Uterus (tissue), 4 donors: ENCODE measurements at places on chromosomes 11 and 22. TPM values are rescaled to one million over a fixed set of nuclear protein-coding genes. Genes with fewer than 3 reads are reported as not detected.

GRCh38 chr11:31813391-31814175 is 2.5 kb upstream of the PAX6 start:
- DNase-seq: no peak

DNA sequence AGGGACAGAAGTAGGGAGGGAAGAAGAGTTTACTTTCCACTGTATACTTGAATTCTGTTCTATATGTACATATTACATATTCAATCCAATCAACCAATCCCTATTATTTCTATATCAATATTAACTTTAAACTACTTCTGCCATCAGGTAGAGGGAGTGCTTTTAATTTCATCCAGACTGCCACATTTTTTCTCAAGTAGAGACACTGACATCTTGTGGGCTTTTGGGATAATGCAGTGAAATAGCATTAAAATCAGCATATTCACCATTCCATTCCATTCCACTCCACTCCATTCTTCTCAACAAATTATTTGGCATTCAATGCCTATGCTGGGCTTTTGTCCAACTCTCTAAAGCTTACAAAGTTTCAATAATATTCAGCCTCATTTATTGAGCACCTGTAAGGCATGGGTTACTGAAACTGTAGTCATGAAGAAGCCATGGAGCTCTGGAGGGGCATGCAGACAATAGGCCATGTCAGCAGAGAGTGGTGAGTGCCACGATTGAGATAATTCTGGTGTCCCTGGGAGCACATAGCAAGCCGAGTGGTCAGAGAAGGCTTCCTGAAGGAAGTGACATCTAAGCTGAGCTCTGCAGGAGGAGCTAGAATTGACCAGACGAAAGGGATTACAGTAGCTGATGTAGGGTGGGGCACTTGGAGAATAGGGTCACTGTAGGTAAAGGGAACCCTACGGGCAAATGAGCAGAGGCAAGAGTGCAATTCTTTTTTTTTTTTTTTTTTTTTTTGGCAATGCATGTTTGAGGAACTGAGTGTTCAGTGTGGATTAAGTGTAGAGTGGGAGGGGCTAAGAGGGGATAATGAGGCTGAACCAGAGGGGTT is 12.8 kb upstream of the CLPB start:
- no peak for DNase-seq

DNA sequence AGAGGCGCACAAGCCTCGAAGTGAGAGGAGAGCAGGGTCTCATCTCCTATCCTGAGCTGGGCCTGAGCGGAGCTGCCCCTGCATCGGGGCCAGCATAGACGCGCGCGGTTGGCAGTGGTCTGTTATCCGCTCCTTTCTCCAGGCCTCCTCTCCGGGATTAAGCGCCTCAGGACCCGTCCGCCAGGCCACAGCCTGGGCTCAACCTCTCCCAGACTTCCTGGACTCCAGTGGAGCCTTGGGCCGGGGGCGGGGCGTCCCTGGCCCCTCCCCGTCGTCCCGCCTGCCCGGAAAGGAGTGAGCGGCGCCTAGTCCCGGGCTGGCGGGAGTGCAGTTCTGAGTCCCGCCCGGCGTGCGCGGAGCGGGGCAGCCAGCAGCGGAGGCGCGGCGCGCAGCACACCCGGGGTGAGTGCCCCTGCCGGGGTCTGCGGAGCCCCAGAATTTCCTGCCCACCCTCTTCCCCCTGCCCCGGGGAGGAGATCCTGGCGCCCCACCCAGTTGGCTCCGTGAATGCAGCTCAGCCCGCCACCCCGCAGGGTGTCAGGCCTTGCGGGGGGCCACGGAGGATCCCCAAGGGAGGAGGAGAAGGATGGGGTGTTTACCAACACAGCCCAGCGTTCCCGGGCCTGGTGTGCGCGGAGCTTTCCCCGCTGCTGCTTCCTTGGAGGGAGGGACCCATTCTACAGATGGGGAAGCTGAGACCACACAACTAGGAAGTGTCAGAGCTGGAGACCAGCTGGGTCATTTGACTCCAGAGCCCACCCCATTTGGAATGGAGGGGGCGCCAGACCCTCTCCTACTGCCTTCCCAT is at the start of gene TCIRG1:
Gene TCIRG1, plus strand, starts transcription at position 308 of the 808 bp plus-strand sequence. CDS start 2,247 bp downstream, outside the sequence.
- DNase-seq: peak; percentile 87

- DNase-seq: no peak
These were observed 930.4 kb downstream of the OPCML start for GRCh38 chr11:132601875-132602274.

DNA sequence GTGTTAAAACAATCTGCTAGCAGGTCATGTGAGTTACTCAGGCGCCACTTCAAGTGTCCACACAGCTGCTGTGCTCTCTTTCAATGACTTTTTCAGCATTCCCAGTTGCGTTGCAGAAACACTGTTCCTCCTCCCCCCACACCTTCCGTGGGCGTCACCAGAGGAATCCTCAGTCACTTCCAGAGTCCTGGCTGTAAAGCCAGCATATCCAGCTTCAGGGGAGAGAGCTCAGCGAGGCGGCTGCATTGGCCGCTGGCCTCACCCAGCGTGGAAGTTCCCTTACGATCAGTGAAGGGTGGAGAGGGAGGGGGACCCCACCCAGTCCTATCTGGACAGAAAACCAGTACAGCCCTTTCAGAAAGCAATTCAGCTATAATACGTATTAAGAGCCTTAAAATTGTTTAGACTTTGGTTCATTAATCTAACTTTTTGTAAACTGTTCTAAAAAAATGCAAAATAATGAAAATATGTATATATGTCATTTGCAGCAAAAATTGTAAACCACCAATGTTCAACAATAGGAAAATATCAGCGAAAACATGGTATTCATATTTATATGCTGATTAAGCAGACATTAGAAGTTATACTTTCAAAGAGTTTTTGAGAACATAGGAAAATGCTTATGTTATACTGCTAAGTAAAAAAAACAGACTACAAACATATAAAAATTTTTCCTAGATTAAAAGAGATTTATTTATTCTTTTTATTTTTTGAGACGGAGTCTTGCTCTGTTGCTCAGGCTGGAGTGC is 2.8 kb upstream of the ANO9 start:
- no peak for DNase-seq

DNA sequence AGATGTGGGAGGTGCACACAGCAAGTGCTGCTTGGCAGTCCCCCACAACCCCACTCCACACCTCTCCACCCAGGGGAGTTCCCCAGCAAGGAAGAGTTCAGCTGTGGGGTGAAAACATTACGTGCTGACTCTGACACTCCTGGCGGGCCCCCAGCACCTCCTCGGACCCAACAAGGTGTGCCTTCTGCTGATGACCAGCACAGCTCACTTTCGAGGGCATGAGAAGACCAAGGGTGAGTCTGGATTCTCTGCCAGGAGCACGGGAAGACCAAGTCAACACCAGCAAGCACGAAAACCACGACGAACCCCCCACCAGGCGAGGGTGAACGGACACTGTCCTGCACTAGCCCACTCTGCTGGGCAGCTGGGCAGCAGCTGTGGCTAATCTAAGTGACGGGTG is 1.4 kb downstream of the ALG12 start:
- no peak for DNase-seq

DNA sequence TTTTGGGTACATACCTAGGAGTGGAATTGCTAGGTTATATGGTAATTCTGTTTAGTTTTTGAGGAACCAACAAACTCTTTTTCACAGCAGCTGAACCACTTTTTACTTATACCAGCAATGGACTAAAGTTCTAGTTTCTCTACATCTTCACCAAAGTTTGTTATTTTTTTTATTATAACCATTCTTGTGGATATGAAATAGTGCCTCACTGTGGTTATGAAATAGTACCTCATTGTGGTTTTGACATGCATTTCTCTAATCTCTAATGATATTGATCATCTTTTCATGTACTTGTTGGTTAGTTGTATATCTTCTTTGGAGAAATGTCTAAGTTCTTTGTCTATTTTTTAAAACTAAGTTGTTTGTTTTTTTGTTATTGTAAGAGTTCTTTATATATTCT is 27.2 kb downstream of the STIM1 start:
- no peak for DNase-seq

- peak; percentile 47 for DNase-seq
These were observed 33.5 kb downstream of the LRP5 start for GRCh38 chr11:68345776-68346461.

DNA sequence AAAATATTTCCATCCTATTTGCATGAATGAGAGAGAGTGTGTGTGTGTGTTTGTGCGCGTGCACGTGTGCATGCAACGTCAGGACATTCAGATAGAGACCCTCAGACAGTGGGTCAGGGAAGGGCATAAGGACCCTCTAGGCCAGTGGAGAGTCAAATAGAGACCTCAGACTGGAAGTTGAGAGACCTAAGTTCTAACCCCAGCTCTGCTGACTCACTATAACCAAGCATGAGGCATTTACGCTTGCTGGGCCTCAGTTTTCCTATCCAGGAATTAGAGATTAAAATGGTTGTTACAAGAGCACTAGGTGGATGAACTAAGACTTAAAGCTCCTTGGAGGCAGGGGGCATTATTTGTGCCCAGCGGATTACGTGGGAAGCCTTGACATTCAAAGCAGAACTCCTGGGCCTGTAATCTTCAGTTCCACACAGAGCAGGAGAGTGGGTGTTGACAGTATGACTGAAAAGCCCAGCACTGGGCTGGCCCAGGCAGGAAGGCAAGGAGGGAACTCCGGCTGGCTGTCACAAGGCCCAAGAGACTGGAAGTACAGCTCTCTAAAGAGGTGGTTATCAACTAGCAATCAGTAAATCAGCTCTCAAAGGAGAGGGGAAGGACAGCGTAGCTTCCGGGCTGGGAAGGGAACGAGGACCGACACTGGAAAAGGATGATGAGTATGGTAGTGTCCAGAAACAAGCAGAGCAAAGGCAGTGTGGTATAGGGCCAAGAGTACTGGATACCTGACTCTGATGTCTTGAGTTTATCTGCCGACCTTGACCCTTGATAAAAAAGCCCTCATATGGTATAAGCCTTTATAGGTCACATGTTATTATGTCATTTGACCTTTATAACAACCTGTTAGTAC is 9.2 kb downstream of the RHOG start:
- DNase-seq: no peak

- no peak for DNase-seq
These were observed 3.3 kb downstream of the RIC8A start for GRCh38 chr11:210803-211180.

Gene NFAM1
- 0.64 TPM for total RNA-seq

Gene STK33
- total RNA-seq: 30.0 TPM

Gene MEI1
- total RNA-seq: 0.70 TPM

Gene SLC1A2
- 2.9 TPM for total RNA-seq

DNA sequence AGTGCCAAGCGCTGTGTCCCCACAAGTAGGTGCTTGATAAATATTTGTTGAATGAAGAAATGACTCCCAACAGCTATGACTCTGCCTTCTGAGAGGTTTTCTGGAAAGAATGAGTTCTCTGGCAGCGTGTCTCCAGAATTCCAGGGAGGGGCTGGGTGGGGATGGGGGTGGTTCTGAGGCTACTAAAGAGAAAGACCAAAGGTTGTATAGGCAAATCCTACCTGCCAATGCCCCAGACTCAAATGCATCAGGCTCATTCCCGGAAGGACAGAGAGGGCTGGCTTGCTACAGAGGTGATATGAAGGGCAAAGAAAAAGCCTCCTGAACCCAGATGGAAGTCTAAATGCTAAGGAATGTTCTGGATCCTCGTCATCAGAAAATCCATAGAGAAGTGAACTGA is 1.9 kb downstream of the DUSP18 start:
- no peak for DNase-seq
